ENCODE measurements at places on chromosomes 12 and 14. TPM values are rescaled to one million over a fixed set of nuclear protein-coding genes. Genes with fewer than 3 reads are reported as not detected.

RFC5 gene
- polyA plus RNA-seq = 8.8 TPM

POTEG gene
- not detected for polyA plus RNA-seq

GYS2 gene
- not detected for polyA plus RNA-seq

C12orf75 gene
- polyA plus RNA-seq = 104 TPM

POTEM gene
- not detected for polyA plus RNA-seq

ARMH4 gene
- polyA plus RNA-seq = 0.11 TPM

ASB2 gene
- polyA plus RNA-seq = 1.4 TPM

PLBD1 gene
- 3.2 TPM for polyA plus RNA-seq

OR6C2 gene
- polyA plus RNA-seq = not detected

HOXC5 gene
- not detected for polyA plus RNA-seq

NANOG gene
- polyA plus RNA-seq = 0.04 TPM

FGF23 gene
- not detected for polyA plus RNA-seq

WIF1 gene
- not detected for polyA plus RNA-seq

LPAR5 gene
- polyA plus RNA-seq = 0.19 TPM

SDR9C7 gene
- polyA plus RNA-seq = not detected

TSPAN8 gene
- polyA plus RNA-seq = 95.9 TPM

HCAR1 gene
- 0.11 TPM for polyA plus RNA-seq

SRGAP1 gene
- 2.5 TPM for polyA plus RNA-seq

GRIP1 gene
- 0.95 TPM for polyA plus RNA-seq

TAS2R7 gene
- not detected for polyA plus RNA-seq

GALNT8 gene
- 1.7 TPM for polyA plus RNA-seq

PTPRQ gene
- 0.46 TPM for polyA plus RNA-seq

KRT4 gene
- 1.9 TPM for polyA plus RNA-seq

OR4E2 gene
- not detected for polyA plus RNA-seq
